Stimulated activated CD8-positive, alpha-beta memory T cell treated with anti-CD3 and anti-CD28 coated beads, Interleukin-2, amount 100 ng/mL, for 1 hour (primary cell): ENCODE measurements at places on chromosomes 3 and 15.

- no peak for DNase-seq
These were observed 236.8 kb downstream of the KLF13 start for GRCh38 chr15:31563421-31563820.

GRCh38 chr3:8632402-8633237, 12.0 kb downstream of the SSUH2 start:
- no peak for DNase-seq

DNA sequence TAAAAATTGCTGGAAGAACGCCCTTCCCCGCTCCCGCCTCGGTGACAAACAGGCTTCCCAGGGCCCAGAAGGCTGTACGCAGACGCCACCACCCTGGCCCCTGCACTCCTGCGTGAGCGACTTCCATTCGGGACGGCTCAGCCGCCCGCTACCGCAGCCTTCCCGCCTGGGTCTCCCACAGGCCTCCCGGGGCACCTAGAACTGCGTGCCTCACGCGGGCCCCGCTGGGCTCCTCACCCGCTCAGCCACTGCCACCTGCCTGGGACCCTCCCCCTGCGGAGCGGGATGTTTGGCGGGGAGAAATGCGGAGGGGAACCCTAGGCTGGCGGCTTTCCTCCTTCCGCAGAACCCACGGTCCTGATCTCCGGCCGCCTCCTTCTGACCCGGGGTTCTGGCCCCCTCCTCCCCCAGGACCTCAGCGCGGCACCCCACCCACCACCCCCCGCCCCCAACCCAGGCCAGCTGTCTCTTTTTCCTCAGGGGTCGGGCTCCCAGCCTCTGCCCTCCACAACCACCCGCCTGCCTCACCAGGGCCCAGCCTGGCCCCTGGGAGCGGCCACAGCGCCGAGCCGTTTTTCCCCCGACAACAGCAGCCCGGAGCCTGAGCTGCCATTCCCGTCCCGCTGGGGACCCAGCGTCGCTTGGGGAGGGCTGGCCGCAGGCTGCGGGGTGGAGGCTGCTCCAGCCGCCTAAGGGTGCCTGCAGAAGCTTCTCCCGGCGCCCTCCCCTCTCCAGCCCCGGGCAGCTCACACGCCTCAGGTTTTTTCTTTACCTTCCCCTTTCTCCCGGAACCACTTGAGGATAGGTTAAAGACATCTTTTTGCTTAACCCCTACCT, 27.6 kb upstream of the RAB7A start:
- DNase-seq = no peak

DNA sequence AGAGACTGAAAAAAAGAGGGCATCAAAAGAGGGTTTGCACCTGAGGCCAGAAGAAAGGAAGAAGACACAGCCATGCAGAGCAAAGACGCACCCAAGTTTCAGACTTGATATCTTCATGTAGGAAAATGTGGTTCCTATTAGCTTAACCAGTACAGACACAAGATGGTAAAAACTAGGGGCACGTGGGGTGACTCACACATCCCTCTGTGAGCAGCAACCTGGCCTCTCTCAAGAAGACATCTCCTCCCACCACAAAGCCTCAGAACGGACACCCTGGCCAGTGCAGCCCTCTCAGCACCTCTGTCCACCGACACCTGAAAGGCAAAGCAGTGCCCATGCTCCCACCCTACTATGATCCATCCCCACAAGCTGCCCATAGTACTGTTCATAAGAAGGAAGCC, 33.3 kb downstream of the GLB1 start:
- DNase-seq = no peak

DNA sequence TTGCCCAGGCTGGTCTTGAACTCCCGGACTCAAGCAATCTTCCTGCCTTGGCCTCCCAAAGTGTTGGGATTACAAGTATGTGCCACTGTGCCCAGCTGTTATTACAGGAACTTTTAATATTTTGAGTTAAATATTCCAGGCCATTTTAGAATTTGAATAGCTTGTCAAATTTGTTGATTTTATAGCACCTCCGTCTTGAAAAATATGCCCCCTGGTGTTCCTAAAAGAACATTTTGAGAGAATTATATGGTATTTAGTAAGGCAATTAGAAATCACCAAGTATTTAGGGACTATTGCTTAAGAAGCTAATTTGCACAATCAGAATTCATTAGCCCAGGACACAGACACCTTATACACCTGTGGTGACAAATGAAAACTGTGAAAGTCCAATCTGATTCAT, 23.7 kb downstream of the PDE8A start:
- DNase-seq = no peak

DNA sequence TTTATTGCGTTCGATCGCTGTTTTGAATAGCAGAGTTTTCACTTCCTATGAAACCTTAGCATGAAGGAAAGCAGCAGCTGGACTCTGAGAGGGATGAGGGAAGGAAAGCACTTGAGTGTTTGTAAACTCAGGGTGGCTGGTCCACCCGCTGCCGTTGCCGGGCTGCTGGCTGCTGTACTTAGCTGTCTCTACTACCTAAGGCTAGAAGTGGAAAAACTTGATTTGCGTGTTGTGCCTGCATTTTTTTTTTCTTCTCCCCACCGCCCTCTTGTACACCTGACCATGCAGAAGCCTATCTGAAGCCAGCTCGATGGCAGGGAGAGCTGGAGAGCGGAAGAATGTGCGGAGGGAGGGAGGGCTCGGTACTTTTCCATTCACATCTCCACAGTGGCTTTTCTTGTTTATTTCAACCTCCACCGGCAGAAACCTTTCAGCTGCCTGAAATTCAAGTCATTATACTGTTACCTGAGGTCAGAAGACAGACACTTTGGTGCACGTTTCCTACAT, 4.8 kb upstream of the BCL6 start:
- no peak for DNase-seq

GRCh38 chr3:171700157-171700556, 110.1 kb downstream of the PLD1 start:
- DNase-seq = no peak

- no peak for DNase-seq
These were observed 83.9 kb upstream of the KCNAB1 start for GRCh38 chr3:156036258-156037053.

DNA sequence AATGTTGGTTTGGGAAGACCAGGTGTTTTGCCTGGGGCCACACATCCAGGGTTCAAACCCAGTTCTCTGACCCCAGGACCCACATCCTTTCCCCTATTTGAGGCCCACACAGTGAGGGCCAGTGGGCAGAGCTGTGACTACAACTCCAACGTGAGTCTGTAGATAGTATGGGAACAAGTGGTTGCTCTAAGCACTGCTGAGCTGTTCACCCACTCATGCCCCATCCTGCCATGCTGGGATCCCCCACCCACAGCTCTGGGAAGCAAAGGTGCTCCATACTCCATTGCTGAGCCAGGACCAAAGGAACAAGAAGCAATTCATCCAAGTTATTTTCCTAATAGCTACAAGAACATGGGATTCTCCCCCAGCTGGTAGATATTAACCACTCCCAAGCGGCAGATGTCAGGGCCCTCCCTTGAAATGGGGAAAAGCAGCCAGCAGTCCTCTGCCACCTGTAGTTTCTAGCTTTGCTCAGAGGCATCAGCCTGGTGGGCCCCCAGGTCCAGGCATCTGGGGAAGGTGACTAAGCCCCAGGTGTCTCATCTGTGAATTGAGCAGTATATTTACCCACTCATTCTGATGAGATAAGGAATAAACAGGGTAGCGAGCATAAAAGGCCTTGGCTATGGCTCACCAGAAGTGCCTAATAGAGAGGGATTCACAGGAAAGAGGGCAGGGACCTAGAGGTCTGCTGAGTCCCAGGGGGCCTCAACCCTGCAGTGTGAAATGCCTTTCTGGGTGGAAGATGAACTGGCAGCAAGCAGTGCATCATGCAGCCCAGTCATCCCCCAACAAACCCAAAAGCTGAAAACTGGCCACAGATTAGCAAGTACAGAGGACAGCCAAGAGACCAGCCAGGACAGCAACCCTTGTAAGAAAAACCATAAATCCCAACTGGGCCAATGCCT, 33.4 kb downstream of the POC1A start:
- DNase-seq = no peak
